ENCODE measurements at places on chromosomes 5 and 9.

- no peak for DNase-seq
These were observed 29.3 kb upstream of the FAT2 start for GRCh38 chr5:151620461-151620840.

GRCh38 chr5:125897089-125897488 lies 526.1 kb upstream of the GRAMD2B start:
- no peak for DNase-seq

GRCh38 chr5:14100281-14100680 lies 42.9 kb upstream of the TRIO start:
- DNase-seq, result no peak

DNA sequence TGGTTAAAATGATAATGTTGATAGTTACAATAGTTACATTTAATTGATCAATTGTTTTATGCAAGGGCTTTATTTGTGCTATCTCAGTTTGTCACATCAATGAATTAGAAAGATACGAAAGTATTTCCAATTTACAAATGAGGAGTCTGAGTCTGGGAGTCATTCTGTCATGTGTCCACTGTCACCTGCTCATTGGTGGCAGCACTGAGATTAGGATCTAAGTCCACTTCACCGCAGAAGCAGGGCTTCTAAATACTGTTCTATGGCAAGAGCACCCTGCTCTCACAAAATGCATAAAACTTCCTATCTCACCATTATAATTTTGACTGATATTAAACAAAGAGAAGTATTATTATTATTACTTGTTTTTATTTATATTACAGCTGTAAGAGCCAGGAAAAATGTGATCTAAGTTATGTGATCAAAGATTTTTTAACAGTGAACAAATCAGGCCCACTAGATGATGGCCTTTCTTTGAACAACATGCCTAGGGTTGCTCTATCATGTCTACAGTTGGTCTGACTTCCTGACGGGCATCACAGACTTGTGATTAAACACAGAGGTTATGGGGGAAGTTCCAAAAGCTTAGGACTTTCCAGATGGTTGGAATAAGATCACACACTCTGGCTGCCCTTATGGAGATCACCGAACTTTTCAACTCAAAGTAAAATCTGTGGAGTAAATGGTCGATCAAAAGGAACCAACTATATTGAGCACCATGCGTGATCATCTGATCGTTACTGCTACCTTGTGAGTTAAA lies 15.1 kb downstream of the TLR4 start:
- DNase-seq, result no peak

- no peak for DNase-seq
These were observed 19.5 kb downstream of the RAPGEF1 start for GRCh38 chr9:131720330-131720729.

GRCh38 chr9:91391412-91391811 lies 29.7 kb upstream of the AUH start:
- DNase-seq, result no peak

DNA sequence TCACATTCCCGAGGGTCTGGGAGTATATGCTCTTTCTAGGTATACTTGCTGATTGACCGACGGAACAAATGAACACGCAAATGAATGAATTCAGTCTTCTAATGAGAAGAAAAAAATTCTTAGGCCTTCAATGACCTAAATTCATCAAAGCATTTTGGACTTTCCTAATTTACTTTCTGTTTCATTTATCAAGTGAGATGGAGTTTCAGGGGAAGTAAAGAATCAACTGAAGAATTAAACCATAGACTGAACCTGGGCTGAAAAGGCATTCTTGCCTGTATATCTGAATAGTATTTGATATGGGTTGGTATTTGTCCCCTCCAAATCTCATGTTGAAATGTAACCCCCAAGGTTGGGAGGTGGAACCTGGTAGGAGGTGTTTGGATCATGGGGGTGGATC lies 64.1 kb downstream of the ZFAND5 start:
- no peak for DNase-seq

DNA sequence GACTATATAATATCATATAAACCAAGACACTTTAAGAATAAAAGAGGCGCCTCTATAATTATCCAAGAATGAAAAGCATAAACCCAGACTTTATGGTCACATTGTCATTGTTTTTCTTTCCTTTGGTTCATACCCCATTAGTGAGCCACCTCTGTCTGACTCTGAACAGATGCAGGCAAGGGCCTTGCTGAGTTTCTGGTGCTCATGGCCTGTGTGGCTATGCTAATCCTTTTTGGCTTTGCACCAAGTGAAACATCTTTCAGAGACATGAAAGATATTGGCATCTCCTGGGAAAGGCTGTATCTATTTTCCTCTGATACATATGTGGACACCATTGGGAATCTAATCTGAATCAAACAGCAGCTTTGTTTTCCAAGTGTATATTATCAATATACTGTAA lies 222.5 kb downstream of the CHSY3 start:
- DNase-seq, result no peak

GRCh38 chr5:168660691-168661090 lies 81.5 kb upstream of the PANK3 start:
- no peak for DNase-seq

DNA sequence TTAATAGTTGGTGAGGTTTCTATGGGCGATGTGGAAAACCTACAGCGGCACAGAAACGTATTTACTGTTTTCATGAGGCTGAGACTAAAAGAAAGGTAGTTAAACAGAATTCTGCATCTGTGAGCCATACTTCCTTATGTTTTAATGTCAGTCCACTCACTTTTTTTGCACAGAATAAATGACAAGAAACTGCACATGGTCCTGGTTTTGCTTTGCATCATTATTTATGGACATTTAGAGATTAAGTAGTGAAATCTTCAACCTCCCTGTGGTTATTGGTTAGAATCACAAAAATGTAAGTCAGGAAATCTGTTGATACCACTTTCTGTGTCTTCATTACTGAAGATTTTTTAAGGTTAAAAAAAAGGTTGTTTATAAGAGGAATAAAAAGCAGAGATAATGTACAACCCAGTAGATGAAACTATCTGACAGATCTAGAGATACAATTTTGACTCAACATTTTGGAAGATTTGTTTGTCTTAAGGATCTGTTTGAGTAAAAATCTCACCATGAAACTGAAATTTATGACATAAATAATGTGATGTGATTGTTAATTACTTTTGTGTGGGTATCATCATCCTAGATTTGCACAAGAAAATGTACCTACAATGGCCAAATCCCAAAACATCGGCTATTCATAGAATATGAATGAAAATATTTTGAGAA lies 2.4 kb downstream of the PRR16 start:
- DNase-seq, result no peak

All from AG04450 (cell line).